ENCODE measurements at places on chromosomes 2 and 18.

DNA sequence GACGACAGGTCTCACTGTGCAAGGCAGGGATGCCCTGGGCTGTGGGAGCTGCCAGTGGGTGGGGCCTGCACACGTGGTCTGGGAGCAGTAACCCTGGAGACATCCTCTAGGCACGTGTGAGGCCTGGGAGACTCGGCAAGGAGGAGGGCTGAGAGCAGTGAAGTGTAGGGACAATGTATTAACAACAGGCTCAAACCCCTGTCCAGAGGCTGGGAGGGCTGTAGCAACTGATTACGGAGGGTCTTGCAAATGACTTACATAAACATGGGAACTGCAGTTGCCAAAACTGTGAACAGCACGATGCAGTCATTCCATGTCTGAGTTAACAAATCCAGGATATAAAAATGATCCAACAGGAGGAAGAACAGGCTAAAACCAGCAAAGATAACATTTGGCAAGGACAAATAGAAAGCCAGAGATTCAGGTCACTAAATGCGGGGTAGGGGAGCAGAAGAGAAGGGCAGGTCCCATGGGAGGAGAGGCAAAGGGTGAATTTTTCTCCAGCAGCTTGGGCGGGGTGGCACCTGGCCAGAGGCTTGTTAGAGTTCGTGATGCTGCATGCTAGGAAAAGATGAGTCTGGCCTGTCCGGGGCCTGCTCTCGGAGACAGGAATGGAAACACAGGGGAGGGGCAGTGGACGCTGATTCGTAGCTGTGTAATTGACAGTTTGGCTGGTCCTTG, 44.9 kb downstream of the CYP27C1 start:
- DNase-seq: no peak

DNA sequence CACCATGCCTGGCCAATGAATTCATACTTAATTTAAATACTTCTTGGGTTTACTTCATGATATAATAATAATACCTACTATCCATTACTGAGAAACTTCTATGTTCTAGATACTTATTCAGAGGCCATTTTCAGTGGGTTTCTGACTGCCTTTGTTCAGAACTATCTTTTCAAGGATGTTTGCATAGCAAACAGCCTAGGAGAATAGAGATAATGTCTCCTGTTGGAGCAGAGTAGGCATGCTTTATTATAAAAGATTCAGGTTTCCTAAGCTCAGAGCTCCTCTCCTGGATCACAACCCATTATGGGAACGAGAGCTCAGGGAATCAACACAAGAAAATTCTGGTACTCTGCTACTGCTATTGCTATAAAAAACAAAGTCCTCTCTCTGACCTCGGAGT, 11.1 kb downstream of the FASTKD1 start:
- no peak for DNase-seq

GRCh38 chr2:65025453-65026123, 30.6 kb upstream of the CEP68 start:
- peak; percentile 51 for DNase-seq

GRCh38 chr2:82964341-82964740, 1494.7 kb downstream of the SUCLG1 start:
- no peak for DNase-seq

- DNase-seq: no peak
These were observed 197.9 kb downstream of the TPGS2 start for GRCh38 chr18:36630917-36631316.

GRCh38 chr2:197708331-197708730, 3.2 kb downstream of the MARS2 start:
- no peak for DNase-seq

- peak; percentile 58 for DNase-seq
These were observed 80.9 kb downstream of the CDH20 start for GRCh38 chr18:61414086-61414485.

DNA sequence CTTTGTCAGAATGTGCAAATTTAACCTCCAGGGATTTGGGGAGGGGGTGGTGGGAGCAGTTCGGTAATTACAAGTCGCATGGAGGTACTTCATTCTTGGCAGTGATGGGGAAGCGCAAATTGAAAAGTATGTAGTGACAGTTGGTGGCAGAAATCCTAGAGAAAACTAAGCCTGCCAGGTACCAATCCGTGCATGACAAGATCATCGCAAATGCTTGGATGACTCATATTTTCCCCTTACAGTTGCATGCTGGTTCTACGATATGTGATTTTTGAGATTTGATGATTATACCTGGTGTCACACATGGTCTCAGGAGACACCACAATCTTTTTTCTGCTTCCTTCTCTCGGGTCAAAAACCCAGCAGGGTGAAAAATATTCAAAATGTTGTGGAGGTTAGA, 479.7 kb upstream of the ID2 start:
- no peak for DNase-seq

DNA sequence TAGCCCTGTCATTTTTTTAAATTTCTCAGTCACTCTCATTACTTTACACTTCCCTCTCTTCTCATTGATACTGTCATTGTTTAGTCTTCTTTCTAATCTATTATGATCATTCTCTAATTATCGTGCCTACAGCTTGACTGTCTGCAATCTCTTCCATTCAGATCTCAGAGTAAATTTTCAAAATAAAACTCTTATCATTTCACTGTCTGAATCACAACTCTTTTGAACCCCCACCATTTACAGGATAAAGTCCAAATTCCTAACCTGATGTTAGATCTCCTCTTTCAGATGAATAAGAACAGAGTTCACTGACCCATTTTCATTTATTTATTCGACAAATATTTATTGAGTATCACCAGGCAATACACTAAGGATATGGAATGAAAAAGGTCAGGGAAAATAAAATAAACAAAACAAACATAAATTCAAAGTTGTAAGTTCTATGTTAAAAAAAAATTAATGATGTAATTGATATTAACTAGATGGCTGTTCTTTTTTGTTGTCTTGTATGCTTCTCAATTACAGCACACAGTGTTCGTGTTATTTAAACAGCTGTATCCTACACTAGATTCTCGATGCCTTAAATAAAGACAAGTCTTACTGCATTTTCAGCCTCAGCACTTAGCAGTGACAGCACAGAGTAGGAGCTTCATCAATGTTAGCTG, 631.0 kb downstream of the IRS1 start:
- DNase-seq: no peak

DNA sequence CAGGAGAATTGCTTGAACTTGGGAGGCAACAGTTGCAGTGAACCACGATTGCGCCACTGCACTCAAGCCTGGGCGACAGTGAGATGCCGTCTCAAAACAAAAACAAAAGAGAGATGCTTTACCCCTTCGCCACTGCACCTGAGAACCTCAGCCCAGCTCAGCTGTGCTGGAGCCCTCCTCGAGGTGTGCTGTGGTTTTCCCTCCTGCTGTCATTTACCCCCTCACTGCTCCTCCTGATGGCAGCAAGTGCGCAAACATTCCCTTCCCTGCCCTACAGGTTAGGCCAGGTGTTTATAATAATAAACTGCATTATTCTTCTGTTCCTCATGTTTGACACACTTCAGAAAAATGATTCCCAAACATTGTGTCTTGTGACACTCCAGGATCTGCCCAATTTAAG, 8.4 kb downstream of the FBXO36 start:
- no peak for DNase-seq

DNA sequence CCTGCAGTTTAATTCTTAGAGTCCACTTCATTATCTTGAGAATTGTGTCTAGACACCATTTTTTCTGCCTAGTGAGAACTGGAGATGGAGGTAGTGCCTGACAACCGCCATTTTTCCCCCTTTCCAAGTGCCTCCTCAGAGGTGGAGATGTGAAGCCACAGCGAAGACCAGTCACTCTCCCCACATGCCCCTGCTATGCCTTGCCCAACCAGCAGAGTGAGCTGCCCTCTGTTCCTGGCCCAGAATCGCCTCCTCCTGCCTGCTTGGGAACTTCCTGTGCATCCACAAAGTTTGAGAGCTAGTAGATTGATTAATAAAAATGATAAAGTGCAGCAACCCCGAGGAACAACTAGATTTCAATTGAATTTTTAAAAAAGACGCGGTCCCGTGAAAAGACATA, 123.3 kb downstream of the CLIP4 start:
- no peak for DNase-seq

- no peak for DNase-seq
These were observed 63.8 kb downstream of the EHD3 start for GRCh38 chr2:31297751-31298150.

DNA sequence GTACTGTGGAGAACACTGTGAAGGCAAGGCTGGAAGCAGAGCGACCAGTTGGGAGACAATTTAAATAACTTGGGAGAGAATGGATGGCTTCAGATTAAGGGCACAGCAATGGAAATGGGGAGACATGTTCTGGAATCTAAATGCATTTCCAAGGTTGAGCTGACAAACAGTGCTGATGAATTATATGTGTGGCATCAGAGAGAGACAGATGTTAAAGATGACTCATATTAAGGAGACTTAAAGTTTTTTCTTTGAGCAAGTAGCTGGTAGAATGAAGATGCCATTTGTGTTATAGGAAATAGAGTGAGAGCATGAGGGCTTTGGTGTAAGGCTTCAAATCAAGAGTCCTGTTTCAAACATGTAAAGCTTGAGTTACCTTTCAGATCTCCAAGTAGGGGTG, 441.8 kb downstream of the SETBP1 start:
- no peak for DNase-seq

- DNase-seq: peak; percentile 91
These were observed 6.5 kb downstream of the POU3F3 start for GRCh38 chr2:104860451-104860790.

GRCh38 chr2:183011743-183012142, 26.5 kb downstream of the NCKAP1 start:
- no peak for DNase-seq

DNA sequence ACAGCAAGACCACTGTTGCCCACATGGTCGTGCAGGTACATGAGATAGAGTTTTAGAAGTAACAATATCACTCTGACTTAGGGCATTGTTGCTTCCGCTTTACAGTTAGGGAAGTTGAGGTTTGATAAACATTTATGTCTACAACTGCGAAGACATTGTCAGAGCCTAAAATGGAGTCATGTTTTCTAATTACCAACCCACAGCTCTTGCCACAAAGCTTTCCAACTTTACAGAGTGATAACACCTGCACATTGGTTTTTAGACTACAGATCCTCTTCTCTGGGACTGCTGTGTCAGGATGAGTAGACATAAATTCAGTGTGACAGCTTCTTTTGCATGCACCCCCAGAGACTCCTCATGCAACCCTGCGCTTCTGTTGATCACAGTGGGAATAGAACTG, 119.0 kb downstream of the FEZ2 start:
- no peak for DNase-seq

GRCh38 chr2:61554604-61555003, 16.4 kb upstream of the XPO1 start:
- no peak for DNase-seq

GRCh38 chr2:44689516-44689915, 252.0 kb upstream of the SIX3 start:
- DNase-seq: no peak

GRCh38 chr18:11586896-11587295, 22.5 kb upstream of the SLC35G4 start:
- no peak for DNase-seq

- DNase-seq: no peak
These were observed 15.4 kb upstream of the STAT1 start for GRCh38 chr2:191029280-191029950.

DNA sequence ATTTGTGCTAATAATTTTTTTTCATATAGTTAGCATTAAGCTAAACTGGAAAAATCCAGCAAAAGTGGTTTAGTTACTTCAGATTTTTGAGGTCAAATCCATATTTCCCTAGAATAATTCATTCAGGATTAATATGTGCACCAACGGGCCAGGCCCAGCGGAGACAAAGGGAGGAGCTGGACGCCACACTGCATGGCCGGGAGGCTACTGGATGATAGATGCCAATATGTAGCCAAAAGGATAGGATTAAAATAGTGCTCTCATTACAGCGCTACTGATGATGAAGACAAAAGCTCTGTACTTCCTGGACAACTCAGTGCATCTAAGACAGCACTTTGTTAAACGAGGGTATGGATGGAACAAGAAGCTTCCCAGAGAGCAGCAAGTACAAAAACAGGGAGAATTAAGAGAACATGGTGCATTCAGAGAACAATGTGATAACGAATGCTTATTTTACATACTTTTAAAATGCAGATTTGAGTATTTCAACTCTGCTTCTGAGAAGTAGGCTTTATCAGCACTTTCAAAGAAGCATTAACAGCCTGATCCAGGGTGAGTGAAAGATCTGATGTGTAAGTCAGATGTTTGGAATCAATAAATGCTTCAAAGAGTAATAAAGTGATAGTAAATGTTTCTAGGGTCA, 39.8 kb downstream of the PPP4R1 start:
- DNase-seq: no peak

- no peak for DNase-seq
These were observed 144.3 kb downstream of the MYO3B start for GRCh38 chr2:170322140-170322766.

GRCh38 chr18:9898792-9899549, 13.2 kb downstream of the TXNDC2 start:
- DNase-seq: no peak

- DNase-seq: no peak
These were observed 16.4 kb upstream of the IL1RL1 start for GRCh38 chr2:102294802-102295489.

GRCh38 chr2:55224761-55225261, 7.3 kb downstream of the CLHC1 start:
- DNase-seq: no peak

GRCh38 chr2:96117701-96118588, 1.6 kb upstream of the ADRA2B start:
- DNase-seq: no peak

DNA sequence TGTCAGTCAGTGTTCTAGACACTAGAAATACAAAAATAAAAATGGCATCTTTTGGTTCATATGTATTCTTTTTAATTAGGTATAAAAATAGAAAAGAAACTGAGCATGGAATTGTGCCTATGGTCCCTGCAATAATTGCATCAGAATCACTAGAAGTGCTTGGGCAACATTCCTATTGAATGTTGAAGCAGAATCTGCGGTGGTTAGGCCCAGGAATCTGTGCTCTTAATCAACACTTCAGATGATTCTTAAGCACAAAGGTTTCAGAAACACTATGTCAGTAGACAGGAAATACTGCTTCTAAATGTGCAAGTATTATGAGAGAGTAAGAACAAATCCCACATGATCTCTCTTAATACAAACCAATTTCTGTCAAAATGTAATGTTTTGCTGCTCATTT, 20.3 kb upstream of the RBBP8 start:
- no peak for DNase-seq

DNA sequence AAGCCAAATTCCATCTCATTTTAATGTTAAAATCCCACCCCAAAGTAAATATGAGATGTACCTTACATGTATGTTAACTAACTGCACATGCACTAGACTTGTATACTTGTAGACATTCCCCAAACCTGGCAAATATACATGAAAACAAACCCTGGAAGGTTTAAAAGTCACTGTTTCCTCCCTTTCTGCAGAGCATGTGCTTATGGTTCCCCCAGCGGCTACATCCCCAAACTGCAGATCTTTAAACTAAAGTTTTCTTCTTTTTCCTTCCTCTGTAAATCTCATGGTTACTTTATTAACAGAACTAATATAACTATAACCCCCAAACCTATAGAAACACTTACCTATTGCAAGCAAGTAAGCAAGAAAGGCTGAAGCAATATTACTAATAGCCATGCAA, 731.5 kb downstream of the LRP1B start:
- no peak for DNase-seq

GRCh38 chr2:240559286-240559685, 871 bp upstream of the DUSP28 start:
- no peak for DNase-seq

Measured in globus pallidus (tissue), 1 donor.